Activated CD4-positive, alpha-beta T cell treated with anti-CD3 and anti-CD28 coated beads, Interleukin-2, amount 50 U/mL, for 24 hours (primary cell): ENCODE measurements at places on chromosomes 1 and 21.

DNA sequence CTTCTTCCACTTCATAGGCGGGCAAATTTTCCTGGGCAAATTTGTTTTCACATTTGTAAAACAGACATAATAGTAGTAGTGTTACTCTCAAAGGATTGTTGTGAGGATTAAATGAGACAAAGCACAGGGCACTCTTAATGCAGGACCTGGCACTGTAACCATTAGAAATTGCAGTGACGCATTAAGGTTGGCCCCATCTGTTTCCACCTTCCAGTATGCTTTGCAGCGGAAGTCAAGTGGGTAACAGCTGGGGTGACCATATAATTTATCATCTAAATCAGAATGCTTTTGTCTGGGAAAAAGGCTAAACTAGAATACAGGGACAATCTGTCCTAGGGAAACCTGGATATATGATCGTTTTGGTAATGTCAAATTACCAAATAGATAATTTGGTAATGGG, 132.5 kb upstream of the CACHD1 start:
- DNase-seq, result no peak

DNA sequence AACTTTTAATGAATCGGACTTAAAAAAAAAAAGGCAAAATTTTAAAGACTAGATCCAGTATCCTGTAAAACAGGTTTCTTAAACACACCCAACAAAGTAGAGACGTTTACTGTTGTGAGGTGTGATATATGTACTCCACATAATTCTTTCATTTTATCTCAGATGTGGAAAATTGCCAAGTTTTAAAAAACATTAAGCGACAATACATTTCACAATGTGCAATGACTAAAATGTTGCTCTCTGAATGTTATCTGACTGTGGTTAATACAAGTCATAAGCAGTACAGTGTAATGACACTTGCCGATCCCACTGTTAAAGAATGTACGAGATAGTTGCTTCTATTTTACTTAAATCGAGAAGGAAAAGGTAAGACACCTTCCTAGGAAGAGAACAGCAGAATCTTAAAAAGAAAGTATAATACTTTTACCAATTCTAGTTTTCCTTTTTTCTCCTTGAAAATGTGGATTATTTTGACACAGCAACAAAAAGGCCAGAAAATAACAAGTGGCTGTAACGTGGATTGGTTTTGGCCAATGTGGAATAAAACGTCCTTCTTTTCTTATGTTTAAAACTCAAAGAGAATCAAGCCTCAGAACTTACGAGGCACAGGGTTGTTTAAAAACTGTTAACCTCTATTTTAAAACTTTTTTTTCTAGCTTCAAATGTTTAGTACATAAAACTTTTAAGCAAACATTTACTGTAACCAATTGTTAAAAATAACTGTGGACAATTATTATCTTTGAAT, 51.4 kb downstream of the TP53BP2 start:
- DNase-seq, result no peak

GRCh38 chr1:211951856-211952255, 83.5 kb downstream of the INTS7 start:
- no peak for DNase-seq

GRCh38 chr1:241115784-241116183, 241.2 kb downstream of the RGS7 start:
- DNase-seq, result no peak

DNA sequence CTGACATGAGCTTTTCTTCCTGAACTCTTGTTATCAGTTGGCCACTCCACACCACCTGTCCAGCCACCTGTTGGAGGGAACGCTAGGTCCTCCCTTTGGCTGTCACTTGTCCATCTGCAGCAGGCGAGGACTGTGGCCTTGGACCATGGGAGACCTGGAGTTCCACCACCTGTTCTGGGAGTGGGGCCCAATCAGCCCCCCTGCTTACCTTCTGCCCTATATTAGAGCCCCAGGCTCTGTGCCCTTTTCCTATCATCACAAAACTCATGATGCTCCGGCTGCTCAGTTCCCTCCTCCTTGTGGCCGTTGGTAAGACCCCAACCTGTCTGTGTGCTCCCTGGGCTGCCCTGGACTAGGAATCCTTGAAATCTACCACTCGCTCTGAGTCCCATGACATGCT, at the start of gene CELA3A:
Gene CELA3A (plus strand): TSS at position 249 of the 400 bp plus-strand sequence. CDS start 18 bp downstream, at position 267.
- DNase-seq, result no peak

DNA sequence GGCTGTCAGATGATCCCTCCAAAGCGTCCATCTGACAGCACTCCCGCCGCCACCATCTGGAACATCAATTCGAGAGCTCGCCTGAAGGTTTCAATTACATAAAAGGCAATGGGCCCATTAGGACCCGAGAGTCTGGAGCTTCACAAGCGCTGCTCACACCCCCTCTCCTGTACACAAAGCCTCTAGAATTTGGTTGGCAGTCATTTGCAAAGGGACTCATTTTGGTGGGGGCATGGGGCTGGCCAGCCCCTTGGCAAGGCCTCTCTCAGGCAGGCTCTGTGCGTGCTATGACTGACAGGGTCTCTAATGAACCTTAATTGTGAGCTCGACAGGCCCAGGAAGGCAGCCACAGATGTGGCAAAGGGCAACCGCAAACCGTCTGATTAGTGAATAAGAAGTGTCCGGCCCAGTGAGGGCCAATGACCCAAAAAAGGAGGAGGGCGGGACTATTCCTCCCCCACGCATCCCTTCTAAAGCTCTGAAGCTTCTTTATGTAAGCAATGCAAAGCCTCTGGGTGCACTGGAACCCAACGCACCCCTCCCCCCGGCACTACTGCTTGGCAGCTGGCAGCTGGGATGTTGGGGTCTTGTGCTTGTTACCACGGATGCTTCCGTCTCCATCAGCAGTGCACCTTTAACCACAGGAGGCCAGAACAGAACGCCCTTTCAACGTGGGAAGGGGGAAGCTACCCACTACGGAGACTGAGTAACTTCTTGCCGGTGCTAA, 79.4 kb downstream of the CAPZB start:
- no peak for DNase-seq

GRCh38 chr1:193705554-193705981, 519.2 kb upstream of the B3GALT2 start:
- DNase-seq, result no peak

GRCh38 chr1:44484155-44484688, 79.2 kb downstream of the RNF220 start:
- DNase-seq, result no peak

GRCh38 chr1:166952002-166952746, 23.2 kb downstream of the ILDR2 start:
- no peak for DNase-seq

DNA sequence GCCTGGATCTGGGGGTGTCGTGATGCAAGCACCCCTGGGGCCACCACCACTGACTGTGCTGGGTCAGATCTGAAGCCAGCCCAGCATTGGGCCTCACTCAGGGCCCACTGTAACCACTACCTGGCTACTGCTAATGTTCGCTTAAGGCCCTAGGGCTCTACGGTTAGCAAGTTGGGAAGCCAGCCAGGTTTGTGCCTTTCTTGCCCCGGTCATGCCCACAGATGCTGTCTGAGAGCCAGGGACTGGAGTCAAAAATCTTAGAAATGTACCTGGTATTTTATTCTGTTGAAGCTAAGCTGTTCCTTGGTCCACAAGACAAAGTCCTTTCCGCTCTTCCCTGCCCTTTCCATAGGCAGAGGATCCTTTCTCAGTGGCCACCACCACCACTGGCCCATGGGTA, 15.2 kb upstream of the FCRL3 start:
- no peak for DNase-seq

DNA sequence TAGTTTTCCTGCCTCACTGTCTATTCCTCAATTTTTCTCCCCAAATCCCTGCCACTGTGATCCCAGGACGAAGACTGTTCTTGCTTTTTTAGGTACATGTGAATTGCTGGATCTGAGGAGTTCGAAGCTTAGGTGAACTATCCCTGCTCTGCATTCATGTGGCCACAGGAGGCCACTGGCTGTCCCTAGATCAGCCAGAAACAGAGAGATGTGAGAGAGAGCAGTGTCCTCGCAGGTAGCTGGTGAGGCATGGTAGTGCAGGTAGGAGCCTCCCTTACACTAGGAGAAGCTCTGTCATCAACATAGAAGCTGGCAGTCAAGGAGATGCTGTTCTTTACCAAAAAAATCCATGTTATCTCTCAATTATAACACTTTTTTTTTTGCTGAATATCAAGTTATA, 71.5 kb downstream of the USP24 start:
- DNase-seq, result no peak

DNA sequence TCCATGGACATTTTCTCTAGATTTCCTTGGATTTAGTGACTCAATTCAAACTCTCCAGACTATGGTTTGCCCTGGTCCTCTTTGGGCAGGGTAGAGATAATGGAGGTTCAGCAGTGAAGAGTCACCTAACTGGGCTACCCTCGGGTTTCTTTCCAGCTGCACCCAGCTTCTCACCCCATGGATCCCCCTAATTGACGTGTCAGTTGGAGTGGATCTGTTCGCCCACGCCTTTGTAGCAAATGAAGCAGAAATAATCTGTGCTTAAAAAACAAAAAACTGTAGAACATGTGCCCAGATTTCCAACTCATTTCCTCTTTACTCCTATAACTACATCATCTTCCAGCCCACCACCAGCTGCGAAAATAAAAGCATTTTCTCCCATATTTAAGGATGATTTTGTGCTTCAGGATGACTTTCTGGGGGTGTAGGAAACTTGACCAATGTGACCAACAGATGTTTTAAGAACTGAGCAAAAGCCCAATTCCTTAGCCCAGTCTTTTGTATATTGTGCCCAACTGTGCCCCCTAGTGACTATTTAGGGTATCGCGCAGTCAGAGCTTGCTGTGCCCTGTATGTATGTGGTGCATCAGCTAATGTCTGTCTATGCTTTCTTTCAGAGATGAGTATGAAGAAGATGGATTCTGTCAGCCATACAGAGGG, 66.5 kb upstream of the UBE2U start:
- DNase-seq, result peak; percentile 58

DNA sequence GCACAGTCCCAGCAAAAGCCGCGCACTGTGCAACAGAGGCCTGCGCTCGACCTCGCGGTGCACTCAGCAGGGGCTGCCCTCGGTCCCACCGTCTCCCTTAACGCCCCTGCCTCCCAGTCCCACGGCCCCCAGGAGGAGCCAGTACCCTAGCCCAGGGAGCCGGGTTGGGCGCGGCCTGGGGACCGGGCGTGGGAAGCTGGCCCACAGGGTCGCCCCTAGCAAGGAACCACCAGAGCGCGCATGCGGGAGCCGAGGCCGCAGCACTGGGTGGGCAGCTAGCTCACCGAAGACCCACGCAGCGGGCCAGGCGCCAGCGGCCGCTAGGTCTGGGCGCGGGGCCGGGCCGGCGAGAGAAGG, 21.6 kb upstream of the ZNF678 start:
- DNase-seq, result no peak

DNA sequence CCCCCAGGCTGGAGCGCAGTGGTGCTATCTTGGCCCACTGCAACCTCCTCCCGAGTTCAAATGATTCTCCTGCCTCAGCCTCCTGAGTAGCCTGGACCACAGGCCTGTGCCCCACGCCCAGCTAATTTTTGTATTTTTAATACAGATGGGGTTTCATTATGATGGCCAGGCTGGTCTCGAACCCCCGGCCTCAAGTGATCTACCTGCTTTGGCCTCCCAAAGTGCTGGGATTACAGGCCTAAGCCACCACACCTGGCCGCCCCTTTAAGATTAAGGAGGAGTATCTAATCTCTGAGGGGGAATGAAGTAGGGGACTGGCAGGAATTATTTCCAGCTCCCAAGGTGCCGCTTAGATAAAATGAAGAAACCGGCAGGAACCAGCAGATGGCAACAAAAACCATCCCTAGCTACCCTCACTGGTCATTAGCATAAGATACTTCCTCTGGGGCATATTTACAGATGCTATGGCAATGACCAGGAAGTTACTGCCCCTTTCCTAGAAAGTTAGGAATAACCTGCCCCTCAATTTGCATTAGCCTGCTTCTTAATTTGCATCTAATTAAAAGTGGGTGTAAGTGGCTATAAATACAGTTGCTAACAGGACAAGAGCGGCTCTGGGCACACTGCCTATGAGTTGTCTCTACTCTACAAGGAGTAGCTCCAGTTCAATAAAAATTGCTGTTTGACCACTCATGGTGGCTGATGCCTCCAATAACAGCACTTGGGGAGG, 7.1 kb upstream of the NSUN4 start:
- DNase-seq, result no peak

- peak; percentile 78 for DNase-seq
These were observed at the start of gene NUAK2 for GRCh38 chr1:205321162-205321958. Gene NUAK2 (minus strand): TSS chr1:205321745. CDS start chr1:205321628, 117 bp downstream.

GRCh38 chr1:119222271-119222670, 81.8 kb upstream of the WARS2 start:
- DNase-seq, result no peak

- no peak for DNase-seq
These were observed 234.1 kb downstream of the NFIA start for GRCh38 chr1:61316493-61316892.

- no peak for DNase-seq
These were observed 210.3 kb upstream of the CACYBP start for GRCh38 chr1:174789399-174789798.

GRCh38 chr1:53307037-53307436, 20.8 kb downstream of the LRP8 start:
- no peak for DNase-seq

DNA sequence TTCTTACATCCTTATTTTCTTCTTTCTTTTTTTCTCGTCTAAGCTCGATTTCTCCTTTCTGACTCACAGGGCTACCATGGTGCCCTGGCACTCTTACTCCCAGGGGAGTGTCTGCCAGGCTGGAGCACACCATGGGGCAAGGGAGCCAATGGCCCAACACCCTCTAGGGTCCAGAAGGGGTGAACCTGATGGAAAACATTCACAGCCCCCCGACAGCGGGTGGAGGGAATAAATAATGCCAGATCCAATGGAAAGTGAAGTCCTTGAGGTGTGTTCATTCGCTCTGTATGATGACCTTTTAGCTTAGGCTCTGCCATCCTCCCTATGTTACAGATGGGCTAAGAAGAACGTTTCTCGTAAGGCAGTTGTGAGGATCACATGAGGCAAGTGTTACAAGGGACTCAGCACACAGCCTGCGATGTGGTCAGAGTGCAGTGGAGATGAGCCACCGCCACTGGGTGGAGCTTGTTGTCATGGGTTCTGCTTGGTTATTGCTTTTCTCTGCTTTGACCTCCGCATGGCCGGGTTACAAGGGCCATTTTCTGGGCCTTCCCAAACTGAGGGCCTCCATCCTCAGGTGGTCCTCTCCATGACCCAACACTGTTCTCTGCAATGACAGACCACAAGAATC, 3.5 kb upstream of the FCMR start:
- DNase-seq, result no peak

DNA sequence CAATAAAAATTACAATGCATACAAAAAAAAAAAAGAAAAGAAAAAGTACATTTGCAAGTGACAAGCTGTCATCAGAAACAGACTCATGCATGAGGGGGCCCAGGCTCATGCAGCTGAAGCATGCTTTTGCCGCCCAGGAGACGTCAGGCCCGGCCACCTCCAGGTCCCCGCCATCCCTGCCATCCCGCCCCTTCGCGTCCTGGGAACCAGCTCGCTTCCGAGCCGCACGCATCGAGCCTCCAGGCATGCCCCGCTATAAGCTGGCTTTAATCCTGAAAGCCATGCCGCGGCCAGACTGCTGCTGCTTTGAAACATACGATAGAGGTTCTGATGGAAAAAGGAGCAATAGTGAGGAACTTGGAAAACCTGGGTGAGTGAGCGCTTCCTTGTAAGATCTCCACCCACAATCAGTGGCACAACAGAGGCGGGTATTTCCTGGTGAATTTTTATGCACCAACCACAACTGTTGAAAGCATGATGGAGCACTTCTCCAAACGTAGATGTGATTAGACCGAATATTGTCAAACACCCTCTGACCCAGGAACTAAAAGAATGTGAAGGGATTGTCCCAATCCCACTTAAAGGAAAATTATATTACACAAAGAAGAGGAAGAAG, 113.7 kb downstream of the FAF1 start:
- DNase-seq, result no peak

GRCh38 chr1:29424266-29424665, 187.9 kb downstream of the PTPRU start:
- DNase-seq, result no peak
